Stimulated activated CD4-positive, alpha-beta T cell treated with anti-CD3 and anti-CD28 coated beads, Interleukin-1b, Interleukin-23, amount 100 ng/mL, for 24 hours (primary cell): ENCODE measurements at places on chromosomes 13 and 19.

DNA sequence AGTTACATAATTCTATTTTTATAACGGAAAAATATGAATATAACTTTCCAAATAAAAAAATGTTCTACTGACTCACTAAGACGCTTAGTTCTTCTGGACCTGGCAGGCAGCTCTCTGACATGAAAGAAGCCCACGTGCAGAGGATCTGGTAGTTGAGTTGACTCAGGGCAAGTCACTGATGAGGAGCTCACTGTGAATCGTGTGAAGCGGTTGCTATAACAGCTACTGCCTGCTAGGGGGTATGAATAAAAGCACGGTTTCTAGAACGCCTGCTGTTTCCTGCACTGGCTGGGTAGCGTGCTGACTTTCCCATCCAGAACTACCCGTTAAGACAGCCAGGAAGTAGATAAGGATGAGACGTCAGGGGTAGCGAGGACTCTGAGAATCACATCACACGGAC is 54.7 kb upstream of the WASF3 start:
- no peak for DNase-seq

DNA sequence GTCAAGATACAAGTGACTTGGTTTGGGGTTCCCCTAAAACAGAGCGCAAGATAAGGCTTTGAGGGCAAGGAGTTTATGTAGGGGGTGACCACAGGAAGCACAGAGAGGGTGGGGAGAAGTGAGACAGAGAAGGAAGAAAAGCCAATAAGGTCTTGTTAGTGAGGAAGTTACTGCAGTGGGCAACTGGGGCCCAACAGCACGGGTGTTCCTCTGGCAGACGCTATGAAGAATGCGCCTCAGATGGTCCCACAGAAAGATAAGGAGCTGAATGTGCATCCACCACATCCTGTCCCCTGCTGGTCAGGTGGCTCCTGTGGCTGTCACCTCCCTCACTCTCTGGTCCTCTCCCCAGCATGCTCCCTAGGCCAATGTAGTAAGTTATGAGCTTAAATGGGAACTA is 333.5 kb downstream of the TSHZ3 start:
- DNase-seq = no peak

- DNase-seq = no peak
Observed at GRCh38 chr13:51970349-51970748, 40.9 kb downstream of the ATP7B start.

- no peak for DNase-seq
Observed at GRCh38 chr13:74136084-74136658, 2.0 kb upstream of the KLF12 start.

DNA sequence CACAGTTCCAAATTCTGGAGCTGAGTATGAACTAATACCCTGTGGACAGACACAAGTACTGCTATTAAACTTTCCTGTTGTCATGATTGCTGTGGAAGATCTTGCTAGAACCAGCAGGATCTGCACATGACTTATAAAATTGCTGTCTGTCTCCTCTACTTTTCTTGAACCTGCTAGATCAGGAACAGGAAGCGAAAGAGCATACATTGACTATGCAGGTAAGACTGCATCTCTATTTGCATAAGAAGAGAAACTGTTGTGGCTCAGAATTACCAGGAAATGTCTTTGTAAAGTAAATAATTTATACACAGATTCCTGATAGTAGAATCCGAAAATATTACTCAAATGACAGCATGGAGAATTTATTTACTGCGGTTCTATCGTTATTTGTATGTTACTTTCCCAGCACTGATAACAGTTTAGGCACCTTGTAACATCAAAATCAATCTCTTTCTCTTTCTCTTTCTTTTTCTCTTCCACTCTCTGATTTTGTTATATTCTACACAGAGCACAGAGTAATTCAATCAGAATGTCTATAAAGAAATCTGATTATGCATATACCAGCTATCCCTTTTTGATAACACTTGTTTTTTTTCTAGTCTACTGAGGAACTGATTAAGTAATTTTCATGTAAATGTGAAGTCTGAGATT is 226.5 kb downstream of the MYO16 start:
- no peak for DNase-seq

GRCh38 chr13:109273326-109273751 is 513.0 kb downstream of the IRS2 start:
- DNase-seq = no peak

DNA sequence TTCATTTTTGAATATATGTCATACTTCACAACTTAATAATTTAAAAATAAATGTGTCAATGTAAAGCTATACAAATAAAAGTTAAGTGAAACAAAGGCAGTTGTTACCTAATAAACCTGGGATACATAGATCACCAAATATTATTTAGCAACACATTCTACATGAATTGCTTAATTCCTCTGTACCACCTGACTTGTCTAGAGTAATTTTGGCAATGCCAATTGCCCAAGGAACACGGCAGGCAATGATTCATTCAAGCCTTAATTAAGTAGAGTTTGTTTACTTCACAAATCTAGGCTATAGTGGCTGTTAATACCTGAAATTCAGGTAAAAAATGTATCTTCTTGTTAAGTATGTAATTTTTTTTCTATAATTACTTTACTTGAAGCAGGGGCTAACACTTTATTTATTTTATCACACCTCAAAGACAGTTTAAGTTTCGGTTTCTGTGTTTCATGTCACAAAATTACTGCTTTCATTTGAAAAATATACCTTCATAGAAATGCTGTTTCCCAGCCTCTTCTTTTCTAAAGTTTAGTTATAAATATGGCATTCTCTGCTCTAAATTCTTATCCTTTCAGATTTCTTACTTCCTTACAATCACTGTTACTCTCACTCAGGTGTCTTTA is 705.7 kb downstream of the SLITRK5 start:
- no peak for DNase-seq

- DNase-seq = peak; percentile 19
Observed at GRCh38 chr13:72643311-72643989, 84.0 kb downstream of the MZT1 start.

DNA sequence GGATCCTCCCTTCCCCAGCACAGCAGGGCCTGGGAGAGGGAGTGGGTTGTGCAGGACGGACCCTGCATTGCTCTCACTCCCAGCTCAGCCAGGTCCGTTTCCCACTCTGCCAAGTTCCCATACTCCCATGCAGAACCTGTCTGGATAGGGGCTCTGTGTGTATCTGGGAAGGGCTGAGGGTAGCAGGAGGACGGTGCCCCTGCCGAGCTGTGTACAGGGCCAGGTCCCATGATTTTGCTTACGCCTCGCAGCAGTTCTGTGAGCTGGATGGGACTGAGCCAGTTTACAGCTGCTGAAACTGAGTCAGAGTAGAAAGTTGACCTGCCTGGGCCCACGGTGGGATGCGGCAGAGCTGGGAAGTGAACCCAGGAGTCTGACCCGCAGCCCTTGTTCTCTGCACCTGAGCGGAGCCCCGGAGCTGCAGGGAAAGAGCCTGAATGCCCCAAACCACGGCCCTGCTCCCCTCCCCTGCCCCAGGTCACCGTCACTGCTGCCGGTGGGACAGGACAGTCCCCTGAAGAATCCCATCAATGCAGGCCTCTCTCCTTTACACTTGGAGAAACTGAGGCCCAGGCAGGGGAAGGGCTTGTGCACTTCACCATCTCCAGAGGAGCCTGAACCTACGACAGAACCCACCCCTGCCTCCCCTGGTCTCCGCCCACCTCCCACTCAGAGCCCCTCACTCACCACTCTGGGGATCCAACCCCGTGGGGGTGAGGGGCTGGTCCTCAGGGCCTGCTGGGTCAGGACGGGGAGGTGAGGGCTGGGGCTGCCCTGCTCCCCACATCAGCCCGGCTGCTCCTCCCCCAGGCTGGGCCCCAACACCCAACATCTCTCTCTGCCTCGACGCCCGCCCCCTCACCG is 3.5 kb downstream of the LILRB5 start:
- no peak for DNase-seq

DNA sequence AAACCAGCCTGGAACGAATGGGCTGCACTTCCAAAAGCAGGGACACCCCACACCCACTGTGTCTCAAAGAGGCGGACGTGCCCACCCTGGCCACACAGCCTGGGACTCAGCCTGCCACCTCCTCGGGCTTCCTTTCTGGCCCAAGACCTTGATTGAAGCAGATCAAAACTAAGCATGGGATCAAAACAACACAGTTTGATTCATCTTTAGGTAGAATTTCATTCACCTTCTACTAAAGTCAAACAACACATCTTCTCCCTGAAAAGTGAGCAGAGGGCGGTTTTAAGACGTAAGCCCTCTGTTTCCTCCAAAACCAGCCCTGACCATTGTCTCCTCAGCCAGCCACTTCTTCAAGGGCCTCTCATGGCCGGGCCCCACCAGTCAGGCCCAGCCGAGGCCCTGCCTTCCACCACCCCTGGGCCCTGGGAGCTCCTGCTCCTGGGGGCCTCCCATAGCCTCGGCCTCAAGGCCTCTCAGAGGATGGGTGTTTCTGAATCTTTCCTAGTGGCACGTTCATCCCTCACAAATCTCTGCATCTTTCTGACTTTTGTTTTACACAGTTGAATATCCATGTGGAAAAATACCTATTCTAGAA is 6.3 kb upstream of the F10 start:
- no peak for DNase-seq

- DNase-seq = no peak
Observed at GRCh38 chr19:6700586-6701316, 19.7 kb downstream of the C3 start.

- DNase-seq = no peak
Observed at GRCh38 chr19:424546-424945, 15.6 kb upstream of the C2CD4C start.

- no peak for DNase-seq
Observed at GRCh38 chr13:73849292-73849691, 284.9 kb downstream of the KLF12 start.

DNA sequence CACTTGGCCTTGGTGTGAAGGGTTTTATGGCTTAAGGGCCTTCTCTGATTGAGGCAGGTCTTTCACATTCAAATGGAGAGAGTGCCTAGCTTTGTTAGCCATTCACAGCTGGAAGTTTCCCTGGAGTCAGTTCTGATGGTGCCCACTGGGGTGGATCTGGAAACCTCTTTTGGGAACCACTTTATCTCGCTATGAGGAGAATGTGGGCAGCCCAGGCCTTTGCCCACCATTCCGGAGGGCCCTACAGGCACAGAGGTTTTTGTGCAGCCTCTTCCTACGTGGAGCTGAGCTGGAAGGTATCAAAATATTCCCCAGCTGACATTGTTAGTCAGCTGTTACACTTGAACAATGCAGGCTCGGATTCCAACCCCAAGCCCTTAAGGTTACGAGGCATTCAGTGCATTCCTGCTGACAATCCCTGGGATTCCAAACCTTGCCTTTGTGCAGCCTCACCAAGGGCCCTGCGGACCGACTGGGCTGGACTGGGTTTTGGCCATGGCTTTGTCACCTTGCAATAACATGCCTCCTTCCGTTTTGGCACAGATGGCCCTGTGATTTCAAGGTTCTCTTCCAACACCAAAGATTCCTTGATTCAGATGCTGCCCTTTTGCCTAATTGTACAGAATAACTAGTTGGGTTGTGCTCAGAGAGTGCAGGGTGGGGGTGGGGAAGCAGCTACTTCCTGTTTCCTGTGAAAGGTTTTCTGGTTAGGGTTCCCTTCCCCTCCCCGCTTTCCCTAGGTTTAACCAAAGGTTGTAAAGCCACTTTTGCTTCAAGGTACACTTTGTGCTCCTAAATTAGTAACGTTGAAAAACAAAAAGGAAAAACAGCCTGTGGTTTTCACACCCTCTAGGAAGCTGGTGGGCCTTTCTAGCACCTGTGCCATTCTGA is 27.0 kb downstream of the SAE1 start:
- DNase-seq = no peak

DNA sequence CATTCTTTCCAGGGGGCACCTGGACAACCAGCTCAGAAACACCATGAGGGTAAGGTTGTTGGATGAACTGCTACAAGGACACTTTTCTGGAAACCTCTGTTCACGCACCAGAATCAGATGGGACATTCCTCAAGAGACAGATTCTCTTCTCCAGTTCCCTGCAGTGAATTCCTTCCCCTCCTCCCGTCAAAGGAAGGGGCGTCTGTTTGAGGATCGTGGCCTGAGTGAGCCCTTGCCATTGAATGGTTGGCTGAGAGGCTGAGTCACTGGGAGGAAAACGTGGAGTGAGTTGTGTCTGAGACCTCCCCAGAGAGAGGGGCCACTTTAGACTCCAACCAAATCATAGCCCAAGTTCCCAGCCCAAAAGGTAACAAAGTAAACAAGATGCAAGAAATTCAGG is 79.4 kb upstream of the ZNF507 start:
- DNase-seq = no peak

- no peak for DNase-seq
Observed at GRCh38 chr13:97302611-97303010, 80.5 kb downstream of the MBNL2 start.

DNA sequence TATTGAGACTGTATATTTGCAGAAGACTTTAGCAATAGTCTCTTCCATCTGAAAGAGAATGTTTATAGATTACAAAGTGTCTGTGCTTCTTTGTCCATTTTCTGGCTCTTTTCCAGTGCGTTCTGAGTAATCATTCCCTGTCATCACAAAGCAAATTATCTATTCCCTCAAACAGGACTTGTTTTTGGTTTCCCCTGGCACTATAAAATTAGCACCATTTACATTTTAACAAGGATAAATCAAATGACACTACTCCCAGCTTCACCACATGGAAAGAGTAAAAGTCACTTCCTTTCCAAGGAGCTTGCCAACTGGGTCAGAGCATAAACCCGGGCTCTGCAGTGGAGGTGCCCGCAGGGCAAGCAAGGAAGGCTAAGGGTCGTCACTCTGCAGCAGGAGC is 88.1 kb downstream of the SHISA2 start:
- DNase-seq = no peak

DNA sequence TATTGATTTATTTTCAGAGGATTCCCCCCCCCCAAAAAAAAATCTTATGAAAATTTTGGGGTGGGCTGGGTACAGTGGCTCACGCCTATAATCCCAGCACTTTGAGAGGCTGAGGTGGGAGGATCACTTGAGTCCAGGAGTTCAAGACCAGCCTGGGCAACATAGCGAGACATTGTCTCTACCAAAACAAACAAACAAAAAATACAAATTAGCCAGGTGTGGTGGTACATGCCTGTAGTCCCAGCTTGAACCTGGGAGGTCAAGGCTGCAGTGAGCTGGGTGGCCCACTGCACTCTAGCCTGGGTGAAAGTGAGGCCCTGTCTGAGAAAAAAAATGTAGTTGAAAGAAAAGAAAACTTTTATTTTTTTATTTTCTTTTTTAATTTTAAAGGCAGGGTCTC is 17.9 kb downstream of the NECTIN2 start:
- no peak for DNase-seq

GRCh38 chr19:35037716-35038622 is 3.6 kb upstream of the HPN start:
- DNase-seq = no peak

DNA sequence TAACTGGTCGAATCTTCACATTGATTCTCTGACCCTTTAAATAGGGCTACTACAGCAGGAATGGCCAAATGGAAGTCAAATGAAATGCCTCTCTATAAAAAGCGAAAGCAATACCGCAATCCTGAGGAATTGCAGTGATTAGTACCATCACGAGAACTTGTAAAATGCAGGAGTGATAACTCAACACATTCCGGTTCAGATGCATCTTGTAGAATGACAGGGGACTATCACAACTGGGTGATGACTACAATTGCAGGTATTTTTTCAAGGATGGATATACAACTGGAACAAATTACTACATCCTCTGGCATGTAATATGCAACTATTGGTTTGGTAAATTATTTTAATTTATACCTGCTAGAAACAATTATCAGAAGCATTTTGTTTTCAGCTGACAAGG is 140.4 kb downstream of the PCDH20 start:
- DNase-seq = no peak
